ENCODE measurements at places on chromosomes 2 and 18.

- no peak for DNase-seq
Measured at GRCh38 chr18:51195086-51195450, 2.4 kb downstream of the MEX3C start.

- DNase-seq = no peak
Measured at GRCh38 chr2:160612266-160612856, 118.8 kb upstream of the RBMS1 start.

DNA sequence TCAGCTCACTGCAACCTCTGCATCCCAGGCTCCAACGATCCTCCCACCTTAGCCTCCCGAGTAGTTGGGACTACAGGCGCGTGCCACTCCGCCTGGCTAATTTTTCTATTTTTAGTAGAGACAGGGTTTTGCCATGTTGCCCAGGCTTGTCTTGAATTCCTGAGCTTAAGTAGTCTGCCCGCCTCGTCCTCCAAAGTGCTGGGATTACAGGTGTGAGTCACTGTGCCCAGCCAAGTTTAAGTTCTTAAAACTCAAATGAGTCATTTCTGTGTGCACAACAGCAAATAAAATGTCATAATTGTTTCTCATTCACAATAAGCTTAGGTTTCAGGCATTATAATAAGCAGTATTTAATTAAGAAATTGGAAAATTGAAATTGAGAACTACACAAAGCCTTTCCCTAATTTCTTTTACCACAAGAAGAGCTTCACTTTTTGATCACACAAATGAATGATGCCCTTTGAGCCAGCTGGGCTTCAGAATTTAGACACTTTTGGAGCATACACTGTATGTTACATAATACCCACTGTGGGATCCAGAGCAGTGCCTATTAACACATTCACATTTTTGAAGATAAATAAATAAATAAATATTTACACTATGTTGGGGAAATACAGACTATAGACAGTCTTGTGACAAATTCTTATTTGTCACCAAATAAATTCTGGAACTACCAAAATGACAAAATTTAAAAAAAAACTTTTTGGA is 8.6 kb upstream of the ME2 start:
- no peak for DNase-seq

DNA sequence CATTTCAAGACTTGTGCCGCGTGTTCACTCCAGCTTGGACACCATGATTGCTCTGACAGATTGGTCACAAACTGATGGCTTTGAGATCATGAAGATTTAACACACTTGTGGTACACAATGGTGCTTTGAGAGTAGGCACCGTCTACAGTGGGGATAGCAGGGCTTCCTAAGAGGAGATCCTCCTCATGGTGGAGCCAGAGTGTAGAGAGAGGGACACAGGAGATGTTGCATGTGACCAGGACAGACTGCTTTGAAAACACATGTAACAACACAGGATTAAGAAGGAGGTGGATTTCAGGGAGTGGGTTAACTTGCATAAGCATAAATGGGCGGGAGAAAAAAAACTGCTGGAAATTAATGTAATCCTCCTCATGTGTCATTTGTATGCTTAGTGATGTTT is 95.7 kb upstream of the LINC00305 start:
- no peak for DNase-seq

- no peak for DNase-seq
Measured at GRCh38 chr18:74389991-74390390, 67.1 kb downstream of the DIPK1C start.

- DNase-seq = no peak
Measured at GRCh38 chr2:183089192-183089851, 10.8 kb downstream of the DUSP19 start.

DNA sequence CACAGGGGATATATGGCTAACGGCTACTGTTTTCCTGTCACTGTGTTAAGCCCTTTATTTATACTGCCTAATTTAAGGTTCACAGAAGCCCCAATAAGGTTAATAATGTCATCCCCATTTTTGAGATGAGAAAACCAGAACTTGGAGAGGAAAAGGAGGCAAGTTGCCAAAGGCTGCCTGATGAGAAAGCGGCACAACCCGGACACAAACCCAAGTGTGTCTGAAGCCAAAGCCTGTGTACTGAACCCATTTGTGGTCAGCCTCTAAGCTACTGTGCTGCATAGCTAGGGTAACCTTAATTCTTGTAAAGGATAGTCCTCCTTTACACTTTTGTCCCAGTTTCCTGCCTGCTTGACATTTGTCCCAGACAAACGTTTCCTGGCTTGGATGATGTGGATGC is 954.7 kb upstream of the FANCL start:
- no peak for DNase-seq

DNA sequence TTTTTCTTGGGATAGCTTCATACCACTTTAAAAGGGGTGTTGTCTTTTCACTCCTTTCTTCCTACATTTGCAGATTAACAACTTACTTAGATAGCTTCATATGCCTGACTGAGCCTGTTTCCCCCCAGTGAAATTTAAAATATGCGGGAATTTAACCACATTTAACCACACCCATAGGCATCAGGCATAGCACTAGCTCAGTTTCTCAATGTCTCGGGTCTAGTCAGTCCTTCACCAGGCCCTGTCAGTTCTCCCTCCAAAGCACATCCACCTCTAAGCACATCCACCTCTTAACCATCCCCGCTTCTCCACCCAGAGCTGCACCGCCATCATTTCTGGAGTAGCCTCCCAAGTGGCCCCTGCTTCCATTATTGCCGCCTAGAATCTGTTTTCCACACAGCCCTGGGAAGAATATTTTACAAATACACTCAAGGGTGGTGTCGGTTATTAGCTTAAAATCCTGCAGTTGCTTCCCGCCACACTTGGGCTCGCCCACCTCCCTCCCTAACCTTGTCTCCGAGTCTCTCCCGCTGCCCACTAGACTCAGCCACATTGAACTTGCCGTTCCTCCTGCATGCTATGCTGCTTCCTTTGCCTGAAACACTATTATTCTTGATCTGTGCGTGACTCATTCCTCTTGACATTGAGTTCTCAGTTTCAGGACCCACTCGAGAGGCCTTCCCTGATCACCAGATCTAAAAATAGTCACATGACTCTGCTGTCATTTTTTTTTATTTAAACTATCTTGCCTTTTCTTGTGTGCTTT is 68.3 kb downstream of the SPTBN1 start:
- DNase-seq = peak; percentile 59

- DNase-seq = no peak
Measured at GRCh38 chr2:71612581-71613402, 159.4 kb downstream of the DYSF start.

GRCh38 chr2:65153515-65153914 is 23.6 kb upstream of the RAB1A start:
- DNase-seq = no peak

DNA sequence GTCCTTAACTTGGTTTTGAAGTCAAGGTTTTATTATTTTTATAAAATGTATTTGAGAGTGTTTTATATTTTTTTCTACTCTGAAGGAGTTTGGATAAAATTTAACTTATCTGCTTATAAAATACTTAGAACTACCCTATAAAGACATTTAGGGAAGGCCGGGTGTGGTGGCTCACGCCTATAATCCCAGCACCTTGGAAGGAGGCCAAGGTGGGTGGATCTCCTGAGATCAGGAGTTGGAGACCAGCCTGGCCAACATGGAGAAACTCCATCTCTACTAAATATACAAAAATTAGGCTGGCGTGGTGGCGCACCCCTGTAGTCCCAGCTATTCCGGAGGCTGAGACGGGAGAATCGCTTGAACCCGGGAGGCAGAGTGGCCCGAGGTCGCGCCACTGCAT is 486.4 kb downstream of the DSC3 start:
- no peak for DNase-seq

- DNase-seq = no peak
Measured at GRCh38 chr2:64779117-64779690, 125.5 kb upstream of the SERTAD2 start.

GRCh38 chr2:109261906-109262631 is 133.1 kb downstream of the SH3RF3 start:
- no peak for DNase-seq

DNA sequence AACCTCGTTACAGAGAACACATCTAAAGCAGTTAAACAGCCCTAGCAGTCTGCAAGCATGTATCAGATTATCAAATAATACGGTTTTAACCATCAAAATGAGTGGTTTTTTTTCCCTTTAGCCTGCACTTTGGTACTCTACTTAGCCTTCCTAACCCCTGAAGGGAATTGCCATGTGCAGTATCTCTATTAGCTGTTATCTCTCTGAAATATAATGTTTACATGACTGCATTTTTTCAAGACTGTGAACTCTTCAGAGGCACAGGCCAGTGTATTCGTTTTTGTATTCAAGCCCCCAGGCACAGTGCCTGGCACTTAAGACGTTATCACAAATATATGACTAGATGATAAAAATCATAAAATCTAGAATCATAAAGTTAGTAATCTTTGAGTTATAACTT is 509.5 kb downstream of the PARD3B start:
- no peak for DNase-seq

GRCh38 chr18:39660141-39660540 is 2094.5 kb upstream of the CELF4 start:
- no peak for DNase-seq

- peak; percentile 43 for DNase-seq
Measured at GRCh38 chr2:215624423-215624829, 188.6 kb upstream of the FN1 start.

All from inflammatory macrophage treated with lipopolysaccharide for 1 hour (primary cell).